Breast epithelium (tissue), 4 donors: ENCODE measurements at places on chromosomes 1 and 21. TPM values are rescaled to one million over a fixed set of nuclear protein-coding genes. Genes with fewer than 3 reads are reported as not detected.

RGS7 gene
- total RNA-seq, result 0.16 TPM

RPF1 gene
- total RNA-seq, result 44.6 TPM

BCAR3 gene
- 42.7 TPM for total RNA-seq

YARS1 gene
- 67.5 TPM for total RNA-seq

MTARC1 gene
- 133 TPM for total RNA-seq

- no peak overlapping the region for H3K27ac ChIP-seq
- no peaks in the 10 kb centered on the region for H3K36me3 ChIP-seq
- H3K4me3 ChIP-seq, result no peak overlapping the region
Observed at GRCh38 chr1:156987715-156988114, 57.8 kb downstream of the ARHGEF11 start.

- H3K27me3 ChIP-seq, result no peaks in the 10 kb centered on the region
- no peaks in the 10 kb centered on the region for H3K36me3 ChIP-seq
- no peak for DNase-seq
- H3K4me1 ChIP-seq, result no peaks in the 10 kb centered on the region
- H3K27ac ChIP-seq, result no peak overlapping the region
- H3K4me3 ChIP-seq, result no peak overlapping the region
Observed at GRCh38 chr1:73100216-73100615, 817.9 kb upstream of the NEGR1 start.

GRCh38 chr1:118333601-118334210, 148.7 kb upstream of the SPAG17 start:
- no peaks in the 10 kb centered on the region for H3K36me3 ChIP-seq
- no peak overlapping the region for H3K4me3 ChIP-seq
- no peak overlapping the region for H3K27ac ChIP-seq
- H3K27me3 ChIP-seq, result no peaks in the 10 kb centered on the region

- H3K27me3 ChIP-seq, result peaks cover 8% of the 10 kb centered on the region
- H3K4me1 ChIP-seq, result no peaks in the 10 kb centered on the region
- no peak overlapping the region for H3K27ac ChIP-seq
- no peaks in the 10 kb centered on the region for H3K36me3 ChIP-seq
Observed at GRCh38 chr1:230611878-230612235, 30.4 kb upstream of the COG2 start.

- H3K4me1 ChIP-seq, result no peaks in the 10 kb centered on the region
- H3K27ac ChIP-seq, result no peak overlapping the region
- no peaks in the 10 kb centered on the region for H3K27me3 ChIP-seq
- DNase-seq, result no peak
- no peaks in the 10 kb centered on the region for H3K36me3 ChIP-seq
Observed at GRCh38 chr1:93740601-93741031, 59.0 kb upstream of the BCAR3 start.

- H3K4me1 ChIP-seq, result no peaks in the 10 kb centered on the region
- no peaks in the 10 kb centered on the region for H3K27me3 ChIP-seq
- H3K4me3 ChIP-seq, result no peak overlapping the region
- no peaks in the 10 kb centered on the region for H3K36me3 ChIP-seq
- DNase-seq, result no peak
- H3K27ac ChIP-seq, result peak overlapping the region; percentile 53
Observed at GRCh38 chr1:171160211-171160610, 24.9 kb upstream of the FMO2 start.

- H3K27ac ChIP-seq, result peak overlapping the region; percentile 75
- no peak for DNase-seq
- no peaks in the 10 kb centered on the region for H3K27me3 ChIP-seq
- no peaks in the 10 kb centered on the region for H3K4me1 ChIP-seq
Observed at GRCh38 chr1:54253480-54253879, 53.5 kb downstream of the MRPL37 start.

DNA sequence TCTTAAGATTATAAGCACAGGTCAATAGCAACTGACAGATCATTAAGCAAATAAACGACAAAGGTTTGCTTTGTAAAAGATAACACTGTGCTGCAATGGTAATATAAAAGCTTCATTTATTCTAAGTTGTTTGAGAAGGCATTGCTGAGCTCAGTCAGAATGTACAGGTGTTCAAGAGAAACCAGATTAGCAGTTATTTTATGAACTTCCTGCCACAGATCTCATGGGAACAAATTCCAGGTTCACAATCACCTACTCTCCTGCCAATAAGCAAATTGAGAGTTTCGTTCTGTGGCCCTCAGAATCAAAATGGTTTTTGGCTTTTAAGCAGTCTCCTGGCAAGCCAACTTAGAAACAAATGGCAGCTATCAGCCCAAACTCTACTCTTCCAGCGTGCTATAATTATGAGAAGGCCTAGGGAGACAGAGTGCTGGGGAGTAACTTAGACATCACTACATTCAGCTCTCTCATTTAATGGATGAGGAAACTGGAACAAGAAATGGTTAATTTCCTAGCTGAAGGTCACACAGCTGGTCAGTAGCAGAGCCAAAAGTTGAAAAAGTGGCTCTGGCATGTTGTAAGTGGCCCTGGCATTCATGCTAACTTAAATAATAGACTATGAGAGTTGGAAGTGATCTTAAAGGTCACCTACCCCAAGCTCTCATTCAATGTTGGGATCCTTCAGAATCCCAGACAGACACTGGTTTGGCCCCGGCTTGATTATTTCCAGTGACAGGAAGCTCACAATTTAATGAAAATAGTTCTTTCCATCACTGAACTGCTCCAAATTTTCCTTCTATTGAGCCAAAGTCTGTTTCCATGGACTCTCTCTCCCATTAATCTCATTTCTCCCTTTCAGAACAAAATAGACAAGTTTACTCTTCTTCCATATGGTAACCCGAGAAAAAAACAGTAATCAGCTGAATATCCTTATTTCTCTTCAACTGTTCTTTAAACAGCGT, 82.6 kb upstream of the EDEM3 start:
- H3K27me3 ChIP-seq, result no peaks in the 10 kb centered on the region
- H3K27ac ChIP-seq, result peak overlapping the region; percentile 60
- H3K4me3 ChIP-seq, result no peak overlapping the region
- no peaks in the 10 kb centered on the region for H3K36me3 ChIP-seq

DNA sequence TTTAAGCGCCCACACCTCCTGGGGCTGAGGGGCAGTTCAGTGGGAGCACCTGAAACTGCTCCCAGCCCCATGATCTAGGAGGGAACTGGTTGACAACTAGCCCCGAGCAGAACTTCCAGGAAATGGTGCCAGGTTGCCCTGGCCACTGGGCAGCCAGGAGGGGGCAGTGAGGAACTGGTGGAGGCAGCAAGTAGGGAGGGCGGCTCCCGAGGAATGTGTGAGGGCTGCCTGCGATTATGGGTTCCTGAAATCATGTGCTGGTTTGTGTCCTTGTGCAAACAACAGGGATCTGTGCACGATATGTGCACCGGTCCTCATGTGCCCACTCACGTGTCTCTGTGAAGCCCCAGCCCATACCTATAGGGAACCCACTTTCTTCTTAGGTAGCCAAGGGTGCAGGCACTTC, 9.9 kb downstream of the GPR3 start:
- peak overlapping the region; percentile 93 for H3K27ac ChIP-seq
- H3K36me3 ChIP-seq, result no peaks in the 10 kb centered on the region
- no peak overlapping the region for H3K4me3 ChIP-seq
- H3K27me3 ChIP-seq, result no peaks in the 10 kb centered on the region

DNA sequence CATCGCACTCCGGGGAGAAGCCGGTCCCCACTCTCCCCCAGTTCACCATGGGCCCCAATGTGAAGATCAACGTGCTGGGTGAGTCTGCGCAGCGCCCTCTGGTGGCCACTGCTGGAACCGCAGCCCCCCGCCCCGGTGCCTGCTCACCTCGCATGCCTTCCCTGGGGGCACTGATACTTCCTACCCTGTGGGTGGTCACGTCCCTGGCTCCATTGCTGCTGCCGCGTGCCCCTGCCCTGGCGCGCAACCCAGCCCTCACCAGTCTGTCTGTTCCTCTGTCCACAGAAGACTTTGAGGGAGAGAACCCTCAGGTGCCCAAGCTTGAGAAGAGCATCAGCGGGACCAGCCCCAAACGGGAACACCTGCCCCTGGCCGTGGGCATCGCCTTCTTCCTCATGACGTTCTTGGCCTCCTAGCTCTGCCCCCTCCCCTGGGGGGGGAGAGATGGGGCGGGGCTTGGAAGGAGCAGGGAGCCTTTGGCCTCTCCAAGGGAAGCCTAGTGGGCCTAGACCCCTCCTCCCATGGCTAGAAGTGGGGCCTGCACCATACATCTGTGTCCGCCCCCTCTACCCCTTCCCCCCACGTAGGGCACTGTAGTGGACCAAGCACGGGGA, 7.6 kb downstream of the EFNA3 start:
- peak; percentile 70 for DNase-seq
- peak overlapping the region; percentile 98 for H3K27ac ChIP-seq
- H3K27me3 ChIP-seq, result peaks cover 14% of the 10 kb centered on the region

DNA sequence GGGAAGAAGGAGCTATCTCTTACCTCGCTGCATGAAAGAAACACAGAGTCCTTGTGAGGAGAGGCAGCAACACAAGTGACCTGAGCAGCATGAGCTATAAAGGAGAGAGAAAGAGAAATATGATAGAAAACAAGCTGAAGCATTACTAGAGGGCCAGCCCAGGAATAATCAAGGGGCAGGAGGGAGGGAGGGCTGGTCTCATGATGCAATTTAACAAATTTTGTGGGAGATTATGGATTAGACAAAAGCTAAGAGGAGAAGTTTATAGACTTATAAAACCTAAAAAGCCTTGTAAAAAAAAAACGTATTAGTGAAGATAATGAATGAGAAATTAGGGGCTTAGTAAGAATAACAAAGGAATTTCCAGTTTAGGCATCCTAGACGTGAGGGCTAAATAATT, 5.0 kb downstream of the WDR77 start:
- H3K27ac ChIP-seq, result no peak overlapping the region
- H3K36me3 ChIP-seq, result no peaks in the 10 kb centered on the region
- H3K4me3 ChIP-seq, result no peak overlapping the region
- no peaks in the 10 kb centered on the region for H3K27me3 ChIP-seq
- DNase-seq, result no peak

GRCh38 chr1:209045331-209046057, 538.0 kb upstream of the CAMK1G start:
- H3K27me3 ChIP-seq, result no peaks in the 10 kb centered on the region
- H3K4me3 ChIP-seq, result no peak overlapping the region
- DNase-seq, result no peak
- no peaks in the 10 kb centered on the region for H3K36me3 ChIP-seq
- H3K27ac ChIP-seq, result no peak overlapping the region
- no peaks in the 10 kb centered on the region for H3K4me1 ChIP-seq

DNA sequence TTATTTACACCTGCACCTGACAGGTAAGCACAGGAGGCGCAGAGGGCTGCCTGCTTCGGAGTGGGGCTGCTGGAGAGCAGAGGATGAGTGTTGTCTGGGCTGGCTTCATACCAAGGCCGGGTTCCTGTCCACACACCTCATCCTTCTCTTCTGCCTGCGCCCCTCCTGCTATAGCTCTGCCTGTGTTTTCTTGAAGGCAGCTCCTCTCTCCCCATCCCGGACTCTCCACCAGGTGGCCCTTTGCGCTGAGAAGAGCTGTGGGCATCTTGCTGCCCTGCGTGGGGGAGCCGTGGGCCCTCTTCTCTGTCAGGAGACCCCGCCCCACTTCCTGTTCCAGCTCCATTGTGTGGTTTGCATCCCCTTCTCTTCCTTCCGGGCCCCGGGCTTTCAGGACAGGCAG, 35.0 kb downstream of the ARHGEF10L start:
- no peak overlapping the region for H3K4me3 ChIP-seq
- no peak for DNase-seq
- peak overlapping the region; percentile 97 for H3K27ac ChIP-seq
- H3K27me3 ChIP-seq, result no peaks in the 10 kb centered on the region
- peaks cover 33% of the 10 kb centered on the region for H3K4me1 ChIP-seq

DNA sequence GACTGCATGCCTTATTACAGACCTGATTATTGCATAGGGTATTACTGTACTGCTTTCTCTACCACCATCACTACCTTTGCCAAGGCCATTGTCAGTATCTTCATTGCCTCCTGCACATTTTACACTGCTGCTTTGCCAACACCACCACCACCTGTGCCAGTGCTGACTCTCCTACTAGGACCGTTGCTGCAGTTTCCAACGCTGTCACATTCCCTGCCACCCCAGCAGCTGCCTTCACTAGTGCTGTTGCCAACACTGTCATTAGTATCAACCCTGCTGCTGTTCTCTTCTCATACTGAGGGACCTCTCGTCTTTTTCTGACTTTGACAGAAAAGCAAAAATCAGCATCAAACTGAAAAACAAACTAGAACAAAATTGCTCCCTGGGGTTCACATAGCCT, 394.9 kb upstream of the B3GALT2 start:
- no peak overlapping the region for H3K27ac ChIP-seq
- H3K36me3 ChIP-seq, result no peaks in the 10 kb centered on the region
- no peak for DNase-seq
- no peaks in the 10 kb centered on the region for H3K27me3 ChIP-seq
- no peaks in the 10 kb centered on the region for H3K4me1 ChIP-seq

GRCh38 chr1:29984166-29984861, 739.1 kb downstream of the MATN1 start:
- H3K27me3 ChIP-seq, result no peaks in the 10 kb centered on the region
- no peak overlapping the region for H3K4me3 ChIP-seq
- no peaks in the 10 kb centered on the region for H3K36me3 ChIP-seq
- H3K27ac ChIP-seq, result no peak overlapping the region
